ENCODE measurements at places on chromosomes 12 and 14.

DNA sequence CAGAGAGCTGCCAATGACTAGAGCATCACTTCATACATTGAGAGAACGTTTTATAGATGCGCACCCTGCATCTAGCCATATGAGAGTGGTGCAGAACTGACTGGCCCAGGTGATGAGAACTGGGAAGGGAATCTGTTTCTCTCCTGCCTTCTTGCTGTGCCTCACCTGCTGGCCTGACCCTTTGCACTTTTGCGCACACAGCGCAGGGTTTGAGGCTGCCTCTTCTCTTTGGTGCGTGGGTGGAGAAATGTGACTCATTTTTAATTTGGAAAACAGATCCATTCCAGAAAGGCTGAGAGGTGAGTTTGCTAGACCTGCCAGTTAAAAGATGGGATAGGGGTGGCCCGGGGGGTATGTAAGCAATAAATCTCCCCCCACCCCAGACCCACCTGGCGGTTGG, 453 bp upstream of the ESRRB start:
- no peak for DNase-seq

DNA sequence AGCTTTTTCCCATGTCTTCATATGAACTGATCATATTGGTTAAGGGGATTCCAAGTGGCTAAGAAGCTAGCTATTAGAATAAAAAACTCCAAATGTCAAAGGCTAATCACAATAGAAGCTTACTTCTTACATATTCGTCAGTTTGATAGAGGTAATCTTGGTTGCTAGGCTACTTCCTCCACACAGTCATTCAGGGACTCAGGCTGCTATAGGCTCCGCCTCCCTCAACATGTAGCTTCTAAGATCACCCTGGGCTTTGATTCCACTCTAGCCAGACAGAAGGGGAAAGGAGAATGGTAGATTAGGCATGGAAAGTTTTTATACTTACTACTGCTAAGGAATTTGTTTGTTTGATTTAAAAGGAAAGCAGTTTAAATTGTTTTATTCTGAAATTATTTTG, 207.9 kb downstream of the EFCAB11 start:
- no peak for DNase-seq

GRCh38 chr12:2647186-2647585, 147.6 kb upstream of the FKBP4 start:
- no peak for DNase-seq

GRCh38 chr12:93060666-93061472, 131.8 kb upstream of the EEA1 start:
- DNase-seq = no peak

DNA sequence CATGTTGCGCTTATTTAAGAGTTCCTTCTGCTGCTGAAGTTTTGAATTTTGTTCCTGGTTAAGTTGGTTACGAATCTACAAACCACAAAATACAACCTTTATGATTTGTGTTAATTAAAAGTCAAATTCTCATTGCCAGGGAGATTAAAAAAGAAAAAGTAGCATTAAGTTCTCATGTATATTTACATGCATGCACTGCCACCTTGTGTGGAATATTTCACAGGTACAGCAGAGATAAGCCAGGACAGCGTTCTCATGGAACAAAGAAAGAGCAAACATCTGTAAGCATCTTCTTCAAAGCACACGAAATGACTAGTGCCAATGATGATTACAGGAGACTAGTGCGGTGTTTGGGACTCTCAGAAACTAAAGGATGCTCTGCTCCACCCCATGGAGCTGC, 34.2 kb downstream of the ZFYVE21 start:
- no peak for DNase-seq

DNA sequence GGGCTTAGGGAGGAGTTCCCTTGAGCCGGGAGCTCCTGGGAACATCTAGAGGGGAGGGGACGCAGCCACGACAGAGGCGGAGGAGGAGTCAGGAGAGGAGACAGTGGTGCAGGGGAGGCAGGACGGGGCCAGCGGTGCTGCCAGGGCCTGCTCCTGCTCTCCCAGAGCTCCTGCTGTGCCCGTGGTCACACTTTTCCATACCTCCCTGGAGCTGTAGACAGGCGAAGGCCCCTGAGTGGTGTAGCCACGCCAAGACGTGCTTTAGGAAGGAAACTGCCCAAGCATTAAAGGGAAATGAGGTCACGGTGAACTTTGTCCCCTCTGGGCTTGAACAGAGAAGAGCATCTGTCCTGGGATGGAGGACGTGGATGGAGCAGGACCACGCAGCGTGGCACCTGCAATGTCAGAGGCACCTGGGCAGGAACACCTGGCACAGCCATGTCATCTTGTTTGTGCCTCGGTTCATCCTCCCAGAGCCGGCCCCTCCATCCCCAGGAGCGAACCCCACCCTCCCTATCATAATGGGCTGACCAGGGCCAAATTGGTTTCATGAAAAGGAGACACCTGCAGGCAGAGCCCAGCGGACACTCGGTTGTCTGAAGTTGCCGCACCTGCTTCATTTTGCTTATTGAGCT, 239.5 kb upstream of the SFSWAP start:
- DNase-seq = no peak

DNA sequence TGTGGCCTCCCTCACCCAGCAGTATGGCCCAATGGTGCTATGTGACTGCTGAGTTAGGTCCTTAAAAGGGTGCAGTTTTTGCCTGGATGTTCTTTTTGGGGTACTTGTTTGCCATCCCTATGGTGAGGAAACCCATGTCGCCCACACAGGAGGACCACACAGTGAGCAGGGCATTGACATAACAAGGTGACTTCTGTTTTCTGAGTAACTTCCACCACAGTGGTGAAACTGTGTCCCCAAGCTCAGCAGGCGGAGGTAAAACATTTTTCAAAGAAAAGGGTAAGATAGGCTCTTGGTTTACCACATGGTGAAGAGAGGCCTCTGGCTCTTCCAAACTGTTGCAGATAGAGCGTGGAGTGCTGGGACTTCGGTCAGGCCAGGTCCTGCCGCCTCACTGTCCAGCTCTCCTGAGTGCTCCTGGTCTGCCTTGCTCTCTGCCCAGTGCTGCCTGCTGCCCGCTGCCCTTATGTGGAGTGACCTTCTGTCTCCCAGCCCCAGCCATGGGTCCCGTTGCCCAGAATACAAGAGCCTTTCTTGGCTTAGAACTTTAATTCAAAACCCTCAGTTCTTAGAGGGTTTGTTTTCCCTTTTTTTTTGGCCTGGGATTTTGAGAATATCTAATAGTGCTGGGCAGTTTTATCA, 54.0 kb downstream of the TRAF3 start:
- DNase-seq = no peak

DNA sequence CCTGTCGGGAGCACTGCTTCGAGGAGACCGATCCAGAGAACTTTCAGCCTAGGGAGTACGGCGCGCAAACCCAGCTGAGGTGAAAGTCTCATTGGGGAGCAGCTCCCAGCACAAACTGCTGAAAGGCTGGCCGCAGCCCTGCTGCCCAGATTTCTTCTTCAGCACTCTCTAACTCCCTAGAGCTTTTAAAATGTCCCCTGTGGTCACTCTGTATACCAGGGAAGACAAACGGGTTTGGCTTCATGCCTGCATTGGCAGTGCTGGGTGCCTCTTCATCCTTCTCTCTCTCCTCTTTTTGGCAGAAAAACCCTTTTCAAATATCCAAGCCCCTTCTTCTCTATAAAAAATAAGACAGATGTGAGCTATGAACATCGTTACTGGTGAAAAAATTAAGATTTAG, 34.9 kb downstream of the BBS10 start:
- DNase-seq = no peak

- DNase-seq = no peak
Measured at GRCh38 chr12:121424624-121424975, 24.7 kb downstream of the RNF34 start.

DNA sequence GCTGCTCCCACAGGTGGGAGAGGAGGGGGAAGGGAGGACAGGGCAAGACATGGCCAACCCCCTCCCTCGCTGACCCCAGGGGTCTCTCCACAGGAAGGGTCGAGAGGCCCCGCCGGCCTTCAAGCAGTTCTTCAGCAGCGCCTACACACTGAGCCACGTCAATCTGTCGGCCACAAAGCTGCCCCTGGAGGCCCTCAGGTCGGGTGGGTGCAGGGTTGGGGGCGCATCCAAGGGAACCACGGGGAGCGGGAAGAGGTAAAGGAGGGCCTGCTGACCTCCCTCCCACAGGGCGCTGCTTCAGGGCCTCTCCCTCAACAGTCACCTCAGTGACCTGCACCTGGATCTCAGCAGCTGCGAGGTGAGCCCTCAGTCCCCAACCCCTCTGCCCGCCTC, 6.1 kb downstream of the CARMIL3 start:
- no peak for DNase-seq

- DNase-seq = no peak
Measured at GRCh38 chr14:92426237-92426636, 87.3 kb upstream of the RIN3 start.

GRCh38 chr12:121762269-121762668, 31.2 kb downstream of the RHOF start:
- no peak for DNase-seq

- DNase-seq = no peak
Measured at GRCh38 chr12:42735861-42736361, 146.4 kb upstream of the PRICKLE1 start.

GRCh38 chr12:103442822-103443221, 52.9 kb downstream of the C12orf42 start:
- DNase-seq = no peak

DNA sequence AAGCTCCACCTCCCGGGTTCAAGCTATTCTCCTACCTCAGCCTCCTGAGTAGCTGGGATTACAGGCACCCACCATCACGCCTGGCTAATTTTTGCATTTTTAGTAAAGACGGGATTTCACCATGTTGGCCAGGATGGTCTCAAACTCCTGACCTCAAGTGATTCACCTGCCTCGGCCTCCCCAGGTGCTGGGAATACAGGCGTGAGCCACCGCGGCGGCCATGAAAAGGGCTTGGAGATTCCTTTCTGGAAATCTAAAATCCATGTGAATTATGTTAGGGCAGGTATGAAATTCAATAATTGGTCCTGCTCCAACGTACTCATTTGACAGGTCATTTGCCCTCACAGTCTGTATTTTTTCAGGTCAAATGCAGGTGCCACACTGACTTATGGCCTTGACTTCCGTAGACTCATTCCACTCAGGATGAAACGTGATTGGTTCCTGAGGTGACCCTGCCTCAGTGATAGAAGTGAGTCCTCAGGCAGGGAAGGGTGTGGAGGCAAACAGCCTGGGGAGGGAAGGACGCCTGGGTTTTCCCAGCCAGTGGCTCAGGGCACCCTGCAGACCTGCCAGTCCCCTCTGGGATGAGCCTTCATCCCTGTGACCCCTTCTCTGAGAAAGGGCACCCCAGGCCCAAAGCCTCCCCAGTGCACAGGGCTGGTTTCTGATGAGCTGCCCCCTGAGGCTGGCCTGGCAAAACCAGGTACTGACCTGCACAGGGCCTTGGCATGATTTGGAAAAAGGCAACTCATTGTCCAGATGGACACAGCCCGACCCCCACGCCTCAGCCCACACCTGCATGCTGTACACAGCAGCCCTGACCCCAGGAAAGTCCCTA, 48.7 kb downstream of the PSMA6 start:
- no peak for DNase-seq

- no peak for DNase-seq
Measured at GRCh38 chr12:93714382-93714781, 37.2 kb downstream of the CRADD start.

DNA sequence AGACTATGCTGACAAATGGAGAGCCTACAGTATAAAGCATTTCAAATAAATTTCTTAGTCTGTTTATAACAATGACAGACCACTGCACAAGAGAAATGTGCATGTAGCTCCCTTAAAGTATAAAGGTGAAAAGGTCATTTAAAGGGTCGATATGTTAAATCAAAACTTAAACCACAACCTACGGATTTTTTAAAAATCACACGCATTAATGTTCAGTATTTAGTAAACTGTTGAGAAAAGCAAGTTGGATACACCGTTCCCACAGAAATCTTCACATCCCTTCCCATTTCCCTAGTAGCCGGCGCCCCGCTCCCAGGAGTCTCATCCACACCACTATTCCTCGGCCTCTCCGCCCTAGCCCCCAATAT, 614 bp downstream of the FKBP3 start:
- no peak for DNase-seq

- DNase-seq = no peak
Measured at GRCh38 chr12:116929885-116930284, 19.1 kb downstream of the FBXW8 start.

DNA sequence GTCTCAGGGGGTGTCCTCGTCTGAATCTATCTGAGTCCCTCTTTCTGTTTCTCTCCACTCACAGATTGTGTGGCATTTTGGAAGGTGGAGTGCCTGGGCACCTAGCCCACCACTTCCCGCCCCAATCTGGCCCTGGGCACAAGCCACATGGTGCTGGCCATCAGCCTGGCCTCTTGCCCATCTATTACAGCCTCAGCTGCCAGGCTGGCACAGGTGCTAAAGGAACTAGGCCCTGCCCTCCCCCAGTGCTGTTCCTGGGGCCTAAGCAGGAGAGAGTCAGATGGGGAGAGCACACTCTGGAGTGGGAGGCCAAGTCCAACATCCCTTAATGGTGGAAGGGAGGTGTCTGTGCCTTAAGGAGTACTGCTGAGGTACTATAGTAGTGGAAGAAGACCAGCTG, 8.3 kb upstream of the CALCOCO1 start:
- DNase-seq = no peak

DNA sequence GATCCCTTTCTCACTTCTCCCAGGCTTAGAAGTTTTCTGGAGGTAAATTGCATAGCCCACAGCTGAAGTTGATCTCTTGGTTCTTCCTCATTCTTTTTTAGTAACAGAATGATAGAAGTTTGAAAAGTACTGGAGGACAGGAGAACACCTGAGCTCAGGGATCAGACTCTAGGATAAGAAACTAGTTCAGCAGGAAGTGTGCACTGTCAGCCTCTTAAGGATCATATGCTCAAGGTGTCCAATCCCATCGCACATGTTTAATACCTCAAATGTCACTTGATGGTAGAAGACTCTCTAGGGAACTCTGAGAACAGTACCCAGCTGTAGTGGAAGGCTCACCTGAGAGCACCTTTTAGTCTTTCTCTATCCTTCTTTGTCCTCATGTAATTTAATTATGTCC, 14.7 kb upstream of the LIMA1 start:
- DNase-seq = no peak

DNA sequence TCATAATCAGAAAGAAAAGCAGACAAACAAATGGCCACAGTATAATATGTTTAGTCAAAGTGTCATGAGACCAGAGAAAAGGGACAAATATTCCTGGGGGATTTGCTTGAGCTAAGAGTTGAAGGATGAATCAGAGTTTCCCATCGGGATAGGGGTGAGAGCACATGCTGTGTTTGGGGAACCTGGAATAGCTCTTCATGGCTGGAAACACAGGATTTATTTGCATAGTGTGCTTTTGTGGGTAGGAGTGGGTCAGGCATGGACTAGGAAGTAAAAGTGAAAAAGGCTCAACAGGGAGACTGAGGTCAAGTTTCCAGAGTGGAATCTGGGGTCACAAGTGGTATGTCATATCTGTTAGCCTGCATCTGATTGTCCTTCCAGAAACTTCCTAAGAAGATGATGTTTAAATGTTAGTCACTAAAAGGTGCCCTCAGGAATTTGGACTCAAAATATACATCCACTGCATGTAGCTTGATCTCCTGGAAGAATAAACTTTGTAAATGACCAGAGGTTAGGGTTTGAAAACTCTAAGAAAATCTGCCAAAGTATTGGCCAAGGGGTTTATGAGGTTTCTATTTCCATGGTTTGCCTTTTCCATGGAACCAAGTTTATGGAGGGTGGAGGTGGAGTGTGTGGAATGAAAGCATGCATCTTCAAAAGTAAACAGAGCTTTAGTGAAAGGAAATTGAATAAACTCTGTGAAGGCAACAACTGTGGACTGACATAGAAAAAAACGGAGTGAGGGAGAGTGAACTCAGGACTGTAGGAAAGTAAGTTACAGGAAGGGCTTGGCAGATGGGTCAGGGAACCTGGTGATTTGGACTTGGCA, 344.6 kb downstream of the C12orf75 start:
- DNase-seq = no peak

Measured in activated CD8-positive, alpha-beta memory T cell treated with anti-CD3 and anti-CD28 coated beads, Interleukin-2, amount 50 U/mL, for 4 hours (primary cell).